Suppressor macrophage (primary cell): ENCODE measurements at places on chromosomes 5 and 9.

- no peak for DNase-seq
These were observed 498 bp downstream of the ZNF367 start for GRCh38 chr9:96417661-96418082.

GRCh38 chr9:87461256-87461655 lies 36.4 kb upstream of the DAPK1 start:
- no peak for DNase-seq

- peak; percentile 46 for DNase-seq
These were observed 2.0 kb upstream of the C5orf15 start for GRCh38 chr5:133970325-133970909.

DNA sequence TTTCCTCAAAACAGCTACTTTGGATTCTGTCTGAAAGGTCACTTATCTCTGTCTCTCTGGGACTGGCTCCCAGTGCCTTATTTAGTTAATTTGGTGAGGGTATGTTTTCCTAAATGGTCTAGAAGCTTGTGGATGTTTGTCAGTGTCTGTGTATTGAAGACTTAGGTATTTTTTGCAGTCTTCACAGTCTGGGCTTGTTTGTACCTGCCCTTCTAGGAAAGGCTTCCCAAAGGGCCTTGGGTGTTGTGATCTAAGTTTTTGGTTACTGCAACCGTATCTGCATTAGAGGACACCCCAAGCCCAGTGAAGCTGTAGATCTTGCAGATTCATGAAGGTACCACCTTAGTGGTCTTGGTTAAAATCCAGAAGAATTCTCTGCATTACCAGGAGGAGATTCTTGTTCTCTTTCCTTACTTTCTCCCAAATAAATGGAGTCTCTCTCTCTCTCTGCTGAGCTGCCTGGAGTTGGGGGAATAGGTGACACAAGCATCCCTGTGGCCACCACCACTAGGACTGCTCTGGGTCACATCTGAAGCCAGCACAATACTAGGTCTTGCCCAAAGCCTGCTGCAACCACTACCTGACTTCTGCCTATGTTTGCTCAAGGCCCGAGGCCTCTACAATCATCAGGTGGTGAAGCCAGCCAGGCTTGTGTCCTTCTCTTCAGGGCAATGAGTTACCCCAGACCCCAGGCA lies 17.8 kb upstream of the CCNB1 start:
- no peak for DNase-seq

GRCh38 chr9:127084076-127085039 lies 38.1 kb downstream of the ANGPTL2 start:
- DNase-seq = no peak

DNA sequence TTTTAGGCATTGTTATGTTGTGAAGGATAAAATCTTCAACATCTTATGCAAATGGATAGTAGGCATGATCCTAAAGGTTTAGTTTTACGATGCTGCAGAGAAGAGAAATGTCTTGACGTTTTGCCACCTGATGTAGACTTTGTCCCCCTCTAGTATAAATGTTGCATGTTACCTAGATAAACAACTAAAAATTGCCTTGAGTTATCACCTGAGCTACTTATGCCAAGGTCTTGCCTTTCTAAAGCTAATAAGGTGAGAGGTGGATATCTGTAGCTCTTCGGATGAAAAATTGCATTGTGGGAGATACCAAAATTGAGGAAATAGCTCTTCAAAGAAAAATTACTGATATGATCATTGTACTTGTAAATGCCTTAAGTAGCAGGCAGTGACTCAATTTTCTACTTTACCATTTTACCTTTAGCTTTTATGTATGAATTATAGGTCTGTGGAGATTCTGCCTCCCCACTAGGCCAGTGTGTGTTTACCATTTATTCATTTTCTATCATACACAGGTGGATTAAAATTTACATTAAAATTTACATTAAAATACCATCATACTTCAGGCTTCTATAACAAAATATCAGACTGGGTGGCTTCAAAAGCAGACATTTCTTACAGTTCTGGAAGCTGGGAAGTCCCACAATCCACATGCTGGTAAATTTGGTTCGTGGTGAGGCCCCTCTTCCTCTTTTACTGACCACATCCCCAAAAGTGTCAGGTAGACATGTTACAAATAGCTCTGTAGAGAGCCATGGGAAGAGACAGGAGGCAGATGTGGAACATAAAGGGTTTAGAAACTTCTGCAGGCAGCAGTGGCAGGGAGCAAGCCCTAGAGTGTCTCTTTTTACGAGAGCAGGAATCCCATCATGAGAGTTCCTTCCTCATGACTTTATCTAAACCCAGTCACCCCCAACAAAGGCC lies 100.7 kb upstream of the ERBIN start:
- DNase-seq = peak; percentile 49
